Amygdala (tissue), 56 donors: ENCODE measurements at places on chromosomes 16 and 17.

GRCh38 chr17:60094754-60095153 is 16.0 kb upstream of the HEATR6 start:
- no peak for DNase-seq

DNA sequence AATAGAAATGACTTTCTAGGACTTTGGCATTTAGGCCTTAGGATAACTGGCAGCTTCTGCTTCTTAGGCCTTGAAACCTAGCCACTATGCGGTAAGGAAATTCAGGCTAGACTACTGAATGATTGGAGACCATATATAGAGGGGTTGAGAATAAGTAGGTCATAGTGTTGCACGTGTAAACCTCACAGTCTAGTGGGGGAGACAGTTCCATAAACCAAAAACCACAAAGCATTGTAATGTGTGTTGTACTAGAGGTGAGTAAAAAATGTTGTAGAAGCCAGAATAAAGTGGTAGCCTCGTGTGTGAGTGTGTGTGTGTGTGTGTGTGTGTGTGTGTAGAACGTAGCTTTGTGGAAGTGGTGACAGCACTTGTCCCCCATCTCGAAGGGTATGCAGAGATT is 188.5 kb downstream of the MAP2K6 start:
- no peak for DNase-seq

GRCh38 chr16:50464325-50465290 is 83.6 kb upstream of the NKD1 start:
- no peak for DNase-seq

- DNase-seq: no peak
Measured at GRCh38 chr16:57609541-57610401, 18.7 kb upstream of the ADGRG1 start.

- DNase-seq: no peak
Measured at GRCh38 chr16:54931120-54932014, 702 bp downstream of the IRX5 start.

DNA sequence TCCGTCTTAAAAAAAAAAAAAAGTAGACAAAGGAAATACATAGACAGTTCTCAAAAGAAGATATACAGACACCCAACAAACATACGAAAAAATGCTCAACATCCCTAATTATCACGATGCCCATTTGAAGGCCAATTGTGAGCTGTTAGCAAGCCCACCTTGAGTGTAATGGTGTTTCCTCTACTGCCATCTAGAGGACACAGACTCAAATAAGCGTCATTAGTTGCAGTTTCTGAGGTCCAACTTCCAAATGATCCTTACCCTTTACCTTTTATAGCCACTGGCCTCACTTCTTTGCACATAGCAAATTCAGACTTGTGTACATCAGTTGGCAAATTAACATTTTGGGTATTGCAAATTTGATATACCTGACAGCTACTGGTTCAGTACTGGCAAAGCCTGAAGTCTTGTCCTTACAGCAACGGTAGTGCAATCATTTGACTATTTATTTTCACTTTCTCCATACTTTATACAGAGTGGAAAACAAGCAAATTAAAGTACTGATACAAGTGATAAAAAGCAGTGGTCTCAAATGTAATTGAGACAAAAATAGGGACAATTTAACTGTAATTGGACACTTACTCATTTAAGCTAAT is 536.3 kb upstream of the EEF2KMT start:
- DNase-seq: no peak

DNA sequence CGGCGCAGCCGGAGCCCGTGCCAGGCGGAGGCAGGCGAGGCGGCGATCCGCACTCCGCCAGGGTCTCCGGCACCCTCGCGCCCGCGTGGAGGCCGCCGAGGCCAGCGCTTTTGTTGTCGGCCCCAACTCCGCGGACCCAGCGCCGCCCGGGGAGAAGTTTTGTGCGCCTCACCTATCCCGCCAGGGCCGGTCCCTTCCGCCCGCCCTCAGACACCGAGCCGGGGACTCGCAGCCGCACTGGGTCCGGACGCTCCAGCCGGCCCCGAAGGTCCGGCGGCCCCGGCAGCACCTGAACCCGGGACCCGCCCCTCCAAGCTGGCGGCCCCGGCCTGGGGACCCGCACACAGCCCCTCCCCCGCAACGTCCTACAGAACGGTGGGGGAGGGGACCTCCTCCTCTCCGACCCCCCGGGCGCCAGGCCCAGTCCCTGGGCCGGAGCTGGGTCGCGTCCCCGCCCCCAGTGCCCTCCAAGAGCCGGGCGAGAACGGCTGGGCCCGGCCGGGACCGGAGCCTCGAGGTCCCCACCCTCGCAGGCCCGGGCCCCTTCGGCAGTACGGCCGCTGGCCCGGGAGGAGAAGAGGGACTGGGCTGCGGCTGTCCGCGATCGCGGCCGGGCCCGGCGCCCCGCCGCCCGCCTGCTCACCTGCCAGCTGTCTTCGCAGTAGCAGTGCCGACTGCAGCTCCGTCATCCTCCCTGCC is 698 bp downstream of the UBE2G1 start:
- no peak for DNase-seq

- no peak for DNase-seq
Measured at GRCh38 chr16:23125277-23125676, 24.0 kb downstream of the USP31 start.
